Glutamatergic neuron (in vitro differentiated cells): ENCODE measurements at places on chromosomes 2 and 18. TPM values are rescaled to one million over a fixed set of nuclear protein-coding genes. Genes with fewer than 3 reads are reported as not detected.

The FAM117B gene
- total RNA-seq, result 28.9 TPM

The LYPD1 gene
- 1.1 TPM for total RNA-seq

The IGFBP2 gene
- total RNA-seq, result 208 TPM

The TLX2 gene
- 21.2 TPM for total RNA-seq

The VWA3B gene
- not detected for total RNA-seq

GRCh38 chr18:60693426-60693825 is 320.9 kb upstream of the MC4R start:
- H3K4me1 ChIP-seq, result no peaks in the 10 kb centered on the region
- H3K27me3 ChIP-seq, result no peaks in the 10 kb centered on the region
- no peak overlapping the region for H3K4me3 ChIP-seq
- DNase-seq, result no peak

DNA sequence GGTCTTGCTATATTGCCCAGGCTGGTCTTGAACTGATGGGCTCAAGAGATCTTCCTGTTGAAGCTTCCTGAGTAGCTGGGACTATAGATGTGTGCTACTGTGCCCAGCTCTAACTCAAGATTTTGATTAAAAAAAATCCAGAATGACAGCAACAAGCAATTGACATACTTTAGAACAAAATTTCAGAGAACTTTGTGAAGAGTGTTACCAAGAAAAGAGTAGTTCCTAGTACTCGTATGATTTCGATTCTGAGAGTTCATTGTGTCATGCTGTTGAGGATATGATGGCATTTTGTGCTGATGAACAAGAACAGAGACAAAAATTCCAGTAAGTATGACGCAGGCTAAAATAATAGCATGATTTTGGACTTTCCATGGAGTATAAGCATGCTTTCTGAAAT is 90.2 kb upstream of the TWSG1 start:
- DNase-seq, result no peak
- no peaks in the 10 kb centered on the region for H3K27me3 ChIP-seq
- no peak overlapping the region for H3K4me3 ChIP-seq
- no peak overlapping the region for H3K27ac ChIP-seq
- H3K4me1 ChIP-seq, result peaks cover 3% of the 10 kb centered on the region

- H3K36me3 ChIP-seq, result no peaks in the 10 kb centered on the region
- H3K4me1 ChIP-seq, result no peaks in the 10 kb centered on the region
- H3K4me3 ChIP-seq, result no peak overlapping the region
- no peak for DNase-seq
- H3K27ac ChIP-seq, result no peak overlapping the region
These were observed 217.6 kb upstream of the FN1 start for GRCh38 chr2:215653344-215654030.

- H3K36me3 ChIP-seq, result no peaks in the 10 kb centered on the region
- no peak for DNase-seq
- H3K27ac ChIP-seq, result no peak overlapping the region
- H3K4me3 ChIP-seq, result no peak overlapping the region
- no peaks in the 10 kb centered on the region for H3K27me3 ChIP-seq
These were observed 18.8 kb upstream of the STAT1 start for GRCh38 chr2:191032588-191033429.

DNA sequence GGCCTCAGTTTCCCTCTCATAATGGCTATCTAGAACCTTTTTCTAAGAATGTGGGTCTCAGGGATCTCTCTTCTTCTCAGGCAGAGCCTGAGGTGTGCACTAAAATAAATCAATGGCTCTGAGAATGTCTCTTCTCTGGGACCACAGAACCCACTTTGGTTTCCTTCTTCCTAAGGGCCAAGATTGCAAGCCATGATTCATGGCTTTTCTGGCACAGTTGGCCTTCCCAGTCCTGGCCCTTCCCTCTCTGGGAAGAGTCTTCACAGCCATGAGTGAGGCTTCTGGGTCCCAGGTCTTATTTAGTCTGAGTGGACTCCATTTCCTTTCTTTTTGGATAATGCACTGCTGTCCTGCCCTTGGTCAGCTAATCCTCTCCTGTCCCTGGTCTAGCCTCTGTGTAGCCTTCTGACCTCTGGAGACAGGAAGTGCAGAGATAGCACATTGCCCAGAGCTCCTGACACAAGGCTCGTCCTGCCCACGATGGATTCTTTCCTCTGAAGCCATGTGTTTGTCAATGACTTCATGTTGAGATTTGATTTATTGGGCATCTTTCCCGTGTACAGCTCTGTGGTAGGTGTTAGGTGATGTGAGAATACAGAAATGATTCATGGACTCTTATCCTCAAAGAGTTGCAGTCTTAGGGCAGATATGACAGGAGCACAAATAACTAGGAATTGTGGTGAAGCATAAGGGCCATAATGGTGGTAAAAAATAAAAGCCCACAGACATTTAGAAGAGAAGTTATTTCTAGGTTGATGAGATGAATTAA is 245.0 kb downstream of the CLIP4 start:
- no peak overlapping the region for H3K4me3 ChIP-seq
- no peak for DNase-seq
- H3K4me1 ChIP-seq, result peaks cover 16% of the 10 kb centered on the region

GRCh38 chr18:39840406-39840805 is 2114.6 kb upstream of the PIK3C3 start:
- peaks cover 7% of the 10 kb centered on the region for H3K4me1 ChIP-seq
- H3K36me3 ChIP-seq, result no peaks in the 10 kb centered on the region
- no peak for DNase-seq
- H3K27ac ChIP-seq, result peak overlapping the region; percentile 72
- H3K4me3 ChIP-seq, result peak overlapping the region; percentile 90

DNA sequence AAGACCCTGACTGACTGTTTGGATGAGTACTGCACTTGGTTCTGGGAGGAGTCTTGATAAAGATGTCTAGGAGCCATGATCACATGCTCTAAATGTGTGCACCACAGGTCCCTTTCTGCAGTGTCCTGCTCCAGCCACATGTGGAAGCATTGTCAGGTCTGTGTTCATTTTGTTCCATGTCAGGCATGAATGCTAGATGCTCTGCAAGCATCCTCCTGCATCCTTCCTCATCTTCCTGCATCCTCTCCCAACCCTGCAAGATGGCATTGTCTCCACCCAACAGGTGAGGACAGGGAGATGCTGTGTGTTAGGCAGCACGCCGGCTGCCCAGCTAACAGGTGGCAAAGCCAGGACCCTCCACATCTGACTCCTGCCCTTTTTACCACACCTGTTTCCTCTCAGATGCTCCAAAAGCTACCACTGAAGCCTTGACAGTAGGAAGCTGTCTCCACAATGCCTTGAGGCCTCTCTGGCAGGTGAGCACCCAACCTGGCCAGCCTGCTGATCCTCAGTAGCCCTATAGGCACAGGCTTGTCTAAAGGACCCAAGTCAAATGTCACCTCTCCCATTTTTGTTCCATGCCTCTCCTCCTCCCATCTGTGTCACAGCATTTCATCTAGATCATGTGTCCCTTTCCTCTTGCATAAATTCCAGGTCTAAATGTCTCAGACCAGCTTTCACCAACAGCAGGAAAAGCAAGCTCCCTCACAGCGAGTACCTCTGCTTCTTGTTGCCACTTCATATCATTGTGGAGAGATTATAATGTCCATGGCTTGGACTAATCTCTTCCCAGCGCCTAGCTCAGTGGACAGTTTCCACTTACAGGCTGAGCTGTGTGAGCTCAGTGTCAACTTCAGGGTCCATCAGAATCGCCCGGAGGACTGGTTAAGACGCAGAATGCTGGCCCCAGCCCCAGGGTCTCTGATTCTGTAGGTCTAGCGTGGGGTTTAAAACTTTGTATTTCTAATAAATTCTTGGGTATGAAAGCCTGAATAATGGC is 55.0 kb downstream of the TMEM163 start:
- no peak for DNase-seq
- H3K27ac ChIP-seq, result no peak overlapping the region
- H3K4me1 ChIP-seq, result peaks cover 22% of the 10 kb centered on the region
- no peak overlapping the region for H3K4me3 ChIP-seq
